ENCODE measurements at places on chromosomes 12 and 14.

GRCh38 chr14:65318636-65319506, 93.7 kb upstream of the FUT8 start:
- no peak for DNase-seq

- DNase-seq: peak; percentile 68
These were observed 227.3 kb downstream of the KTN1 start for GRCh38 chr14:55807053-55807880.

- DNase-seq: no peak
These were observed 6.7 kb downstream of the PLEKHD1 start for GRCh38 chr14:69491193-69491592.

- no peak for DNase-seq
These were observed 58.2 kb downstream of the ESR2 start for GRCh38 chr14:64235652-64236640.

- no peak for DNase-seq
These were observed 39.4 kb upstream of the TMPRSS12 start for GRCh38 chr12:50803230-50803875.

- DNase-seq: no peak
These were observed 215.5 kb downstream of the ITPR2 start for GRCh38 chr12:26617513-26617912.

DNA sequence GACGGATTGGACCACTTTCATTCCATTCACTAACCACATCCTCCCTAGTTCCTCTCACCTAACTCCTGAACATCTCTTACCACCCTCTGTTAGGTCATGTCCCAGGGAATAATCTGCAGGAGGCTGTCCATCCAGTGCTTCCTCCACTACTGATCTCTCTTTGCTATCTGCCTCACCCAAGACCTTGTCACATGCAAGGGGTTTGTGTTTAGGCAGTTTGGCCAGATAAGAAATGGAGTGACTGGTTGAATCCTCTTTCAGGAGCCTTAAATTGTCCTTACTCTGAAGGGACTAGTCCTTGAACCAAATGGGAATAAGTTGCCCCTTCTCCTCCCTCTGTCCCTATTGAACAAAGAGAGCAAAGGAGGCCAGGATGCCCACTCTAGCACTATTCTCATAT, 249.2 kb upstream of the BTG1 start:
- no peak for DNase-seq

GRCh38 chr12:6613776-6614512, 6.8 kb upstream of the CHD4 start:
- no peak for DNase-seq

DNA sequence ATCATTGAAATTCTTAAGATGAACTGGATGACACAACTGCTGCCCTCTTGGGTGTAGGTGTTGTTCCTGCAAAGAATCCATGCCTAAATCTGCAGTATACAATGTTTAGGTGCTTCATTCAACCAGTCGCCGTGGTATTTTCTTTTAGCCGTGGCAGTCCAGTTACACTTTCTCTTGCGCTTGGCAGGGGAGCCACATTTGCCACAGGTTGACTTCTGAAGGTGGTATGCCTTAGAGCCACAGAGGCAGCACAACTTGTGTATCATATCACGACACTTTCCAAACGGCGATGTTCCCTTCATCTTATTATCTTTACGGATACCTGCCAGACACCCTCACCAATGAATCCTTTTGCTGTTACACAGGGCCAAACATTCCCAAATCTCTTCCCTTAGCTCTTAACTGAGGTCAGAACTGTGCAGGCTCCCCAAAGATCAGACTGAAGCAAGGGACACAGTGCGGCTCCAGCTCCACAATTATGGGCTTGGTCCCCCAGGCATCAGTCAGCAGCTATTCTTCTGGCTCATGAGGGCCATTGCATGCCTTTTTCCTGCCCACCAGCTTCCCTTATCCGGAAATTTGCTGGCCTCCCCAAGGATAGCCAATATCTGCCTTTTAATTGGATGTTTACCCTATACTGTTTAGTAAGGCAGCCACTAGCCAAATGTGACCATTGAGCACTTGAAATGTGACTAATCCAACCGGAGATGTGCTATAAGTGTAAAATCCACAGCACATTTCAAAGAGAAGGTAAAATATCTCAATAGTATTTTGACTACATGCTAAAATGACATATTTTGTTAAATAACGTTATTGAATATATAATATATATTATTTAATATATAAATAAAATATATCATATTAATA, 50.7 kb downstream of the SENP1 start:
- DNase-seq: no peak

- DNase-seq: no peak
These were observed 778 bp downstream of the SLC8B1 start for GRCh38 chr12:113333877-113334785.

DNA sequence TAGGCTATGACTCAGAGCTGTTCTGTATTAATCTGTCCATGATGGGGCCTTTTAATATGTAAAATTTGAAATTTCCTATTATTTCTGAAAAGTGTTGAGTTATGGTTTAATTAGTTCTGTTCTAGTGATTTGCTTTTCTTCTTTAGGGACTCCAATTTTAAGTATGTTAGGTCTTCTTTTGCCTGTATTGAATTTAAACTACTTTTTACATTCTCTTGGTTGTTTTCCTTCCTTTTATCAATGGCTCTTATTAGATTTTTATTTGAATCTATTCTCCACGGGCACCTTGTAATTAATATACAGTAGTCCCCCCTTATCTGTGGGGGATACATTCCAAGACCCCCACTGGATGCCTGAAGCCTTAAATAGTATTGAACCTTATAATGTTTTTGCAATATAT, 46.4 kb downstream of the DDHD1 start:
- no peak for DNase-seq

DNA sequence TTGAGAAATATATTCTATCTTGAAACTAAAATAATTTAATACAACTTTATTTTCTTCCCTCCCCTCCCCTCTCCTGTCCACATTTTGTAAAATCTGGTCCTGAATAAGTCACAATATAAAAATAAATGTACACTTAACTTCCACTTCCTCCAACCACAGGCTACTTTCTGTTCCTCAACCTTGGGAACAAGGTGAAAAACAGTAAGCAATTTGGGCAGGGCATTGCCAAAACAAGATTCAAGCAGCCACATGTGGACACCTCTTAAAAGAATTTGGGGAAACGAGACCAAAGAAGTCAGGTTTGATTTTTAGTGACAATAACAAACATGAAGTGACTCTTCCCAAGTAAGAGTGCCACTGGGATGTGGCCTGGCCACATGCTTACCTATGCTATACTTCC, 115.7 kb downstream of the PTPRQ start:
- DNase-seq: no peak

DNA sequence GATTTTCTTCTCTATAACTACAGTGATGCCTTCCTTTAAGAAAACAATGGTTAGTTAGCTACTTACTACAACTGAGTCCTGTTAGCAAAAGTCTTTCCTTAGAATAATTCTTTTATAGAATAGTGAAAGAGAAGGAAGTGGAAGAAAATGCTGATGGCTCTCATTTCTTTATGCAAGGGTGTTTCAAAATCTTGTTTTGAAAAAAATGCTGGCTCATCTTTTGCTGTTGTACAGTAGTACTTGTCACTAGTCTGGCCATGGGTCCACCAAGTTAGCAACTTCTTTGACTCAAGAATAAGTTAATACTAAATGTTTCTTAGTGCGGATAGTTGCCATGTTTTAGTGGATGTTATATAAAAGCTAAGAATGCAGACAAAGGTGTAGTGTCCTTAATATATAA, 225.4 kb downstream of the PTPRO start:
- no peak for DNase-seq

DNA sequence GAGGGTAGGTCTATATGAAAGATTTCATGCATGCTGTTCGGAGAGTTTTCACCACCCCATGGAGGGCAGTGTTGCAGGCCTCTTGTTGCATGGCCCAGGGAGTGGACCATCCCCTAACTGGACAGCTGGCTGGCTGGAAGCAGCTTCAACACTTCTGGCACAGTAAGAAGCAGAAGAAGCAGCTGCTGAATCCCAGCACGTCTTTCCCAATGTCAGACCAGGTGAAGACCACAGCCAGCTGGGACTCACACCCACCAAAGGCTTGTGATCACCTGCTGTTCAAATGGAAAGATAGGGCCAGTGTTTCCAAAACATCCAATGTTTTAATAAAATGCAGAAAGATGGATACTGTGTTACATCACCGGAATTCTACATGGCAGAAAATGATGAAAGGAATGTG, 1423.6 kb downstream of the AACS start:
- DNase-seq: no peak
